ENCODE measurements at places on chromosomes 1 and 21.
A peak's percentile ranks its signal among the peaks of the same experiment; 100 is the strongest.

GRCh38 chr1:78721136-78721535, 71.5 kb downstream of the IFI44 start:
- no peak for DNase-seq

GRCh38 chr1:52403566-52404115, 582 bp downstream of the ORC1 start:
- DNase-seq = no peak

DNA sequence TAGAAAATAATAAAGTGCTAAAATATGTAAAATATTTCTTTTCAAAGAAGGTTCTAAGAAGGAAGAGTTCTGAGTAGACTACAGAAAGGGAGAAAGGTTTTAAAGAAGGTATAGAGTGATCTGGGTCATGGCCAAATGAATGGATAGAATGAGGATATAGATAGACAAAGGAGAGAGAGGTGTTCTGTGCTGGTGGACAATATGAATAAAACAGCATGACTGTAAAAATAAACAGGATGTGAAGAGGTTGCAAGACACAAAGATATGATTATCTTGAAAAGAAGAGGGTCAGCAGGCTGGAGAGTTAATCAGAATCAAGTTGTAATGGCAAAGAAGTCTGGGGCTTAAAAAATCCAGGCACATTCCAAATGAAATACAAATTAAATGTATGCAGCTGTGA, 86.7 kb upstream of the GNG4 start:
- no peak for DNase-seq

- DNase-seq = no peak
Measured at GRCh38 chr21:45806042-45806441, 162.5 kb downstream of the PCBP3 start.

GRCh38 chr1:170768929-170769328, 105.0 kb downstream of the PRRX1 start:
- no peak for DNase-seq

- DNase-seq = no peak
Measured at GRCh38 chr1:162612606-162613400, 19.5 kb upstream of the DDR2 start.

- no peak for DNase-seq
Measured at GRCh38 chr1:209854196-209854595, 26.4 kb downstream of the UTP25 start.

- no peak for DNase-seq
Measured at GRCh38 chr21:16086121-16086520, 356.3 kb downstream of the USP25 start.

DNA sequence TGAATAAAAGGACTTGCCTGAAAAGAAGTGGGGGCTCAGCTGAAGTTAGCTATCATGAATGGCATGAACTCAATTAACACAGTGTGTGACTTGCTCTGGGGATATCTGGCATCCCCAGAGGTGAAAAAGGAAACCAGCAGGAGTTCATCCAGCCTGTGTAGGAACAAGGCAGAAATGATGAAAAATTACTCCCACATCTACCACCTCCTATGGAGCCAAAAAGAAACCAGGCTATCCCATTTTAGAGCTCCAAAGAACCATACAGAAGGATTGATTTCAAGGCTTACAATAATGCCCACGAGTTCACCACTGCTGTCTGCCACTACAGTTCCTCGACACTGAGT, 25.3 kb downstream of the TP53BP2 start:
- DNase-seq = no peak

GRCh38 chr1:92211166-92211565, 6.5 kb upstream of the C1orf146 start:
- DNase-seq = no peak

DNA sequence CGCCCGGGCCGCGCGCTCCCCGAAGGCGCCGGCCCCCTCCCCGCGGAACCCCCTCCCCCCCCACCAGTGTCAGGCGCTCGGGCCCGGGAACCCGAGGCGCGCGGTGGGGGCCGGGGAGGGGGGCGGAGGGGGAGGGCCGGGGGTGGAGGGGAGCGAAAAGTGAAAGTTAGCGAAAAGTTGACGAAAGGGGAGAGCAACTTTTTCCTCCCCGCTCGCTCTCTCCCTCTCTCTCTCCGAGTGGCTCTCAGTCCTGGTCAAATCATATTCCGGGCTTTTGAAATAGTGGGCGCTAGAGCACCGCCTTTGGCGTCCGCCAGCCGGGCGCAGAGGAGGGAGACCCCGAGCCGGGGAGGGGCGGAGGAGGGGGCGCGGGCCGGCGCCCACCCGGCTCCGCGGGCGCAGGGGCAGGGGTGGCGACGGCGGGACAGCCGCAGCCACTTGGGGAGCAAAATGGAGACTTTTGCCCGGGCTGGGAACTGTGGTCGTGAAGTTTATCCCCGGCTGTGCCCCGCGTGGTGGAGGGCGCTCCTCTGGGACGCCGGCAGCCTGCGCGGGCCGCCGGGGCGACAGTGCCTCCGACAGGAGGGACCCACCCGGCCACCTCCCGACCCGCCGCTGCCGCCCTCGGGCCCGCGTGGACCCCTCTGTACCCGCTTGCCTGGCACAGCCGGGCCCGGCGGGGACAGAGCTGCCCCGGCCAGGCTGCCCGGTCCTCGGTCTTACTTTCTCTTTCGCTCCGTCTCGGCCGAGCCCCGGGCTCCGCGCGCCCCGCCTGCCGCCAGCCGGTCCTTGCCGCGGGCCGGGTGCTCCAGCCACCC, 697 bp downstream of the PRDM16 start:
- peak; percentile 76 for DNase-seq

- DNase-seq = no peak
Measured at GRCh38 chr1:51960262-51960661, 30.2 kb downstream of the RAB3B start.

DNA sequence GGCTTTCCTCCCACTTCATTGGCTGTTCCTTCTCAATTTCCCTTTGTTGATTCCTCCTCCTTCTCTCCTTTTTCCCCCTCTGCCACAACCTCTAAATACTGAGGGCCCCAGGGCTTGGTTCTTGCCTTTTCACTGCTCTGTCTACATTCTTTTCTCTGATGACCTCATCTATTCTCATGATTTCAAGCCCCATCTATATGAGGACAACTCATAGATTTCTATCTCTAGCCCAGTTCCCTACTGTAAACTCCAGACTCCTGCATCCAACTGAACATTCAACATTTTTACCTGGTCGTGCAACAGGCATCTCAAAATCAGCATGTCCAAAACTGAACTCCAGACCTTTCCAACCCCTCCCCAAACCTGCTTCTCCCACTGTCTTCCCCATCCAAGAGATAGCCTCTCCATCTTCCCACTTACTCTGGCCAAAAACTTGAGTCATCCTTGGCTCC, 11.5 kb upstream of the SLC9A1 start:
- DNase-seq = no peak

- no peak for DNase-seq
Measured at GRCh38 chr1:43671626-43672330, 21.8 kb downstream of the KDM4A start.
